ENCODE measurements at places on chromosomes 12 and 14.

DNA sequence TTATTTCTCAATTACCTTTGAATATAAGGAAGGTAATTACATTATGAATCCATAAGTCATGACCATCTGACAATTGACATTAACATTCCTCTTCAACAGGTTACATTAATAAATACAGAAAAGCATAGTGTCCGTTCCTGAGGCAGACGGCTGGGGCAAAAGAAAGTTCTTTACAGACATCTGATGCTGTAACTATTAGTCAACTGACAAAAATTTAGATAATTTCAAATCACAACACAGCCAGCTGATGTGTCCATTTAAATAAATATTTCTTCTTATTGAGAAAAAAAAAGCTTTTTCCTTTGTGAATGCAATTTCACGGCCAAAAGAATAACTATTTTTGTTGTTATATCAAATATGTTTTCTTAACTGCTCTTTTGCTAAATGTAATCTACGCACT lies 9.2 kb upstream of the PYROXD1 start:
- no peak for DNase-seq

- DNase-seq = no peak
Measured at GRCh38 chr14:96086574-96087077, 47.5 kb downstream of the C14orf132 start.

DNA sequence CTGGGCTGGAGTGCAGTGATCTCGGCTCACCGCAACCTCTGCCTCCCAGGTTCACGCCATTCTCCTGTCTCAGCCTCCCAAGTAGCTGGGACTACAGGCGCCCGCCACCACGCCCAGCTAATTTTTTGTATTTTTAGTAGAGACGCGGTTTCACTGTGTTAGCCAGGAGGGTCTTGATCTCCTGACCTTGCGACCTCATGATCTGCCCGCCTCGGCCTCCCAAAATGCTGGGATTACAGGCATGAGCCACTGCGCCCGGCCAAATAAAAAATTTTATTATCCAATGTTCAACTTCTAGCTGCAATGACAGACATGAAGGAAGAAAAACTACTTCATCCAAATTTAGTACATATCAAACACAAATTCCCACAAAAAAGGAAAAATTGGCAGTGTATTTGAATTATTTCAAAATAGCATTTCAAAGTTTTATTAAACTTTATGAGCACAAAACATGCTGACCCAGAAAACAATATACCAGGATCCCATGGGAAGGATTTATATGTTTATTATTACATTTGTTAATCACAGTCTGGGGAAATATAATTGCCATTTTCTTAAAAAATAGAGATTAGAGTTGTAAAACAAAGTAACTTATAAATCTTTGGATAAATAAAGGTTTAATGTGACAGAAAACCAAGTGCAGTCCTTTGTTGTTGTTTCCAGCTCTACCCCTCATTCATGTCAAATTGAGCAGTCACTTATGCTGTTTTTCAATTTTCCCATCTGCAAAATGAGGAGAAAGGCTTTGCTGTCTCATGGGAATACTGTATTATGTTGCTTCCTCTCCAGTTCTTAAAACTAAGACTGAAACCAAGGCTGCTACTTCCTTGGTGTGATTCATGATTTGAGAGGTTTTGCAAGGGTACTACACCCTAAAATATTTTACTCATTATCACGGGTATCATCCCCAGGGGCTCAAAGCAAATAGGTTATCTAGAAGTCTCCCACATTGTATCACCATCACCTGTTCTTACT lies 155.2 kb upstream of the AVPR1A start:
- no peak for DNase-seq

DNA sequence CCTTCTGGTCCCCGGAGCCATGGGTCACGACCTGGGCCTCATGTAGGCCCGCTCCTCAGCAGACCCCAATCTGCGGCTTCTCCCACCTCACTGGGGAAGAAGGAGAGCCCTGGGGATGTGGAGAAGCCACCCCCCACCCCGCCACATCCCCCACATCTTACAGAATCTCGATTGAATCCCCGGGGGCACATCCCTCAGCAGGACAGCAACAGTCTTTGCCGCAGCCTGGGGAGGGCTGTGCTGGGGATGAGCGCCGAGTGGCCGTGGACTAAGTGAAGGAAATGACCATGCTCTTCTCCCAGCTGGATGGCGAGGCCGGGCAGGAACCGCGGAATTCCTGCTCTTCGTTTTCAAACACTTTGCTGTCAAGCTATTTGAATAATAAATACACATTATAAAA lies 169.0 kb upstream of the RTL1 start:
- no peak for DNase-seq
